ENCODE measurements at places on chromosomes 7 and 10.

DNA sequence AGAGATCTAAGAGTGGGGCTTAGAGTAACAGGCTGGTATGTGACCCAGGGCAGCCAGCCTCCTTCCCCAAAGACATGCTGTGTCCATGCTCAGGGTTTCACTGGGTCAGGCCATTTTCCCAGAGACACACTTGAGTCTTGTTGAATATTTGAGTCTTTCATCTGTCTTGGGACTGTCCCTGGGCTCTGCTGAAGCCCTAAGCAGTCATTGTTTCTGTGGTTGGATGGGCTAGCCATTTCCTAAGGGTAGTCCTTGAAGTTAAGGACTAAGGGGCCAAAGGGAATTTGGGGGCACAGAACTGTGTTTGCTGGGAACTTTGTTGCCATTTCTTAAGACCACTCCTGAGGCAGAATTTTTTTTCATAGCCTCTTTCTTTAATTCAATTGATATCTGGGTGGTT lies 98.4 kb upstream of the SAMD8 start:
- no peak for DNase-seq

GRCh38 chr10:58351616-58352578 lies 17.1 kb downstream of the UBE2D1 start:
- no peak for DNase-seq

DNA sequence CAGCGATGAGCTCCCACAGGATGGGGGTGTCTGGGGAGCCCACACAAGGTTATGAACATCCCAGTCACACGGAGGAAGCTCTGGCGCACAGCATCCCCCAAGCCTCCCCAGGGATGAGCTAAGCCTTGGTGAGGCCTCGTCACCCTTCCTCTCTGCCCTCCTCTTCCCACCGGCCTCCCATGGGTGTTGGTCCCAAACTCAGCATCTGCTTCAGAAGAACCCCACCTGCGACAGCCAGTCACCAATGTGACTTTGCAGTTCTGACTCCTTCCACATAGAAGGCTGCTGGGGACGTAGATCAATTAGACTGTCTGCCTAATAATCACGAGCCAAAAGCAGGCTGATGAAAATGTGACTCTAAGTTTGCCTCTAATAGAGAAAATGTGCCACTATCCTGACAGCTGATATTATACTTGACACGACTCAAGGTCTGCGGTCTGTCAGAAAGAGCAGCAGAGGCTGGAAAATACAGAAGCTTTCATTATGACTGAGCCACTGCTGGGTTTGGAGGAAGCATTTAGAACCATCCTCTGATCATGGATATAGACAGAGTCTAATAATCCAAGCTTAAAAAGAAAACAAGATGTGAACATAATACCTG lies 116.0 kb upstream of the PFKP start:
- no peak for DNase-seq

DNA sequence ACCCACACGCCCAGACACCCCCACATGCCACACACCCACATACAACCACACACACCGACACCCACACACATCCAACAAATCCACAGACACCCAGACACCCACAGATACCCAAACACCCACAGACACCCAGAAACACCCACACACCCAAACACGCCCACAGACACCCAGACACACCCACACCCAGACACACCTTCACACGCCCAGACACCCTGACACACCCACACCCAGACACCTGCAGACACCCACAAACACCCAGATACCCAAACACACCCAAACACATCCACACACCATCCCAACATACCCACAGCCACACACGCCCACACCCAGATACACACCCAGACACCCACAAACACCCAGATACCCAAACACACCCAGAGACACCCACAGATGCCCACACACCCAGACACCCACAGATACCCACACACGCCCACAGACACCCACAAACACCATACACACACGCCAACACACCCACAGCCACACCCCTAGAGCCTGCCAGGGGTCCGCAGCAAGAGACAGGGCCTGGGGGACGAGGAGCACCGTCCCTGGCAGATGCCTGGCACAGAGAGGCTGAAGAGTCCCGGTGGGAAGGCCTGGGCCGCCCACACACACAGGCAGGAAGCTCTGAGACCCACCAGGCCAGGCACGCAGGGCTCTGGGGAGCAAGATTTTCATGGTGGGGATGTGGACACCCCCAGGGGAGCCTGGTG lies 28.5 kb downstream of the CYP2W1 start:
- DNase-seq: no peak

- DNase-seq: no peak
Observed at GRCh38 chr7:15874774-15875173, 188.3 kb upstream of the MEOX2 start.

DNA sequence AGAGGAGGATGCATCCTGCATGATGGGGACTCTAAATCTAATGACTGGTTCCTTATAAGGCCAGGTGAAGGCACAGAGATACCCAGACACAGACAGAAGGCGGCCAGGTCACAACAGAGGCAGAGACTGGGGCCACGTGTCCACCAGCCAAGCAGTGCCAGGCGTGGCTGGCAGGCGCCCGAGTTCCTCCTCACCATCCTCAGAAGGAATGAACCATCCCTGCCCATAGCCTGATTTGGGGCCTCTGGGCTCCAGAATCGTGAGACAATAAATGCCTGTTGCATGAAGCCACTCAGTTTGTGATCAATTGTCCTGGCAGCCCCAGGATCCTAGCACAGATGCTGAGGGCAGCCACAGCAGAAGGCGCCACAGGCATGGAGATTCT lies 69.0 kb upstream of the TNRC18 start:
- DNase-seq: no peak
